ENCODE measurements at places on chromosomes 6 and 20.

GRCh38 chr6:164216839-164217238, 802.3 kb downstream of the QKI start:
- no peak for DNase-seq

DNA sequence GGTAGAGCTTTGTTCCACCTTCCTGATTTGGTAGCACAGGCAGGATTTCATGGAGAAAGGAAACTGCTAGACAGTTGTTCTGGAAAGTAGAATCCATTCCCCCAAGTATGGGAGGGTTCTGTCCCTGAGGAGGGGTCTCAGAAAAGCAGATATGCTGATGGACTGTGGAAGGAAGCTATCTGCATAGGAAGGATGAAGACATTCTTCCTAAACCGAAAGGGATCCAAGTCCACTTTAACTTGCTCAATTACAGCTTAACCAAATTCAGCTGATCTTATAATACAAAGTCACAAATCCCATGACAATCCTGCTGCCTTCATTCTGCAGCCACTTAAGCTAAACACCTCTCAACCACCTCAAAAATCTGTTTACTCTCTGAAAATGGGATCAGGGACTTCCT, 2.6 kb downstream of the MAN1A1 start:
- DNase-seq = no peak

GRCh38 chr6:26331218-26332073, 33.6 kb upstream of the BTN3A2 start:
- peak; percentile 76 for DNase-seq

- peak; percentile 31 for DNase-seq
Observed at GRCh38 chr6:130037207-130037811, 18.9 kb downstream of the L3MBTL3 start.

DNA sequence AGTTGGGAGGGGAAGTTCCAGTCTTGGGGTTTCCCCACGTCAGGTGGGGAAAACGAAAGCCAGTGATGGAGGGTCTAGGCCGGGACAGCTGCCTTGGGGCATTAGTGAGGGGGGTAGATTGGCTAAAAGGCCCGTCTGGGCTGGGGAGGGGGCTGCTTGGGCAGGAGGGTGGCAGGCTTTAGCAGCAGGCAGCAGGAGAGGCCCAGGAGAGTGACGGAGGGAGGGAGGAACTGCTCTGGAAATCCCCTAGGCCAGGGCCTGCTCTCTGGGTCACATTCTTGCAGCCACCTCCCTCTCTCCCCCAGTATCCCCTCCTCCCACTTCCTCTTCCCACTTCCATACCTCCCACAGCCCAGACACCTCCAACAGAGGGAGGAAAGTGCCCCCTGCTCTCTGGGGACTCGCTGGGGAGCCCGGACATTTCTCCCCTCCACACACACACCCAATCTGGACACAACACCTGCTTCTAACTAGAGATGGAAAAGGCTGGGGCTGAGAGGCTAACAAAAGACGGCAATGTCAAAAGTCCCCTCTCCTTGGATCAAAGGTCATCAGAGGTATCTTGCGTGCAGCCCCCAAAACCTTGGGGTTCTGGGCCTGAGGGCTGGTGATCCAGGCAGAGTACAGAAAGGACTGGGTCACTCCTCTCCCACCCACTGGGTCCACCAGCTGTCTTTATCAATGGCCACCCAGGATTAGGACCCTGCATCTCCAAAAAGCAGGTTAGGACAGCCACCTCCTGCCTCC, 1.8 kb downstream of the NFKBIE start:
- peak; percentile 78 for DNase-seq

DNA sequence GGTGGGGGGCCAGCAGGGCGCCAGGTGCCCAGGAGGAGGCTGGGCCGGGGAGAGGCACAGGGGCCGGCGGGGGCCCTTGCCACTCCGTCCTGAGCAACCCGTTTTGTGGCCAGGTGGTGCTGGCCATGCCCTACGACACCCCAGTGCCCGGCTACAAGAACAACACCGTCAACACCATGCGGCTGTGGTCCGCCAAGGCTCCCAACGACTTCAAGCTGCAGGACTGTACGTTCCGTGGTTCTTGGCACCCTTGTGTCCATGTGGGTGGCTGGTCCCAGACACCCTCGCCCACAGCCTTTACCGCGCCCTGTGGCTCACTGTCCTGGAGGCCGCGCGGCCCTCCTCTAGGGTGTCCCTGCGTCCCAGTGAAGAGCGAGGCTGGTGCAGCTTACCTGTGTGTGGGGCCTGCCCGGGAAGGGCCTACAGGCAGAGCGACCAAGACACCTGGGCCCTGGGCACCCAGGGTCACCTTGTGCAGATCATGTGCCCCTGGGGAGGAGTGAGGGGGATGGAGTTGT, 28.7 kb downstream of the PYGB start:
- no peak for DNase-seq

- peak; percentile 89 for DNase-seq
Observed at GRCh38 chr6:158686791-158687381, 37.0 kb downstream of the SYTL3 start.

DNA sequence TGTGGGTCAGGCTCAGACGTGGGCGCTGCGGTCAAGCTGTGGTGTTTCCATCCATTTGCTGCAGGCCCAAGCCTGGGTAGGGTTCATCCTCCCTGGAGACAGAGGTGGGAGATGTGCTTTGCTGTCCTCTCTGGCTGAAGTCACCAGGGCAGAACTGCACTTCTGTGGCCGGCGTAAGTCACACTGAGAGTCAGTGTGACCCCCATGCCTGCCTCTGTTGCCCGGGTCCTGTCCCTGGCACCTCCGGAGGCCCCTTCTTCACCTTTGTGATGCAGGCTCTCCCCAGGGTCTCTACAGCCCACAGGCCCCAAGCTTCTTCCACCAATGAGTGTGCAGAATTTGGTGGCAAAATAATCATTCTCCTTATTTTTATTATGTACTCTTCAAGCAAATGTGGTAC, 53.8 kb upstream of the DACT2 start:
- DNase-seq = no peak

- DNase-seq = no peak
Observed at GRCh38 chr20:55255016-55255415, 750.3 kb downstream of the CBLN4 start.

DNA sequence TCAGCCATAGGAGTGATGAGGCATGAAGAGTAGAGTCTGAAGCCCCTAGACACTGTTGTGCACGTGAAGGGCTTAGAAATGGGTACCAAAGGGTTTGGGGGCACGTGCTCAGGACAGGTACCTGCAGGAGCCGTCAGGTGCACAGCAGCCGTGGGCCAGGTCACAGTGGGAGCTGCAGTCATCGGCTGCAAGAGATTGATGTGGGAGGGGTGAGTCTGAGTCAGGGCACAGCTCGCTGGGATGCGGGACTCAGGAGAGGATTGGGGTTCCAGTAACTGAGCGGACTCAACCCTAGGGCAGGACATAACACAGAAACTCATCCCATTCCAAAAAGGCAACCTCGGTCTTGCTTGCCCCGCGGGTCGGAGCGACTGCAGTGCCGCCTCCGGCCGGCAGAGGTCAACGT, 1.1 kb downstream of the DLK2 start:
- peak; percentile 70 for DNase-seq

DNA sequence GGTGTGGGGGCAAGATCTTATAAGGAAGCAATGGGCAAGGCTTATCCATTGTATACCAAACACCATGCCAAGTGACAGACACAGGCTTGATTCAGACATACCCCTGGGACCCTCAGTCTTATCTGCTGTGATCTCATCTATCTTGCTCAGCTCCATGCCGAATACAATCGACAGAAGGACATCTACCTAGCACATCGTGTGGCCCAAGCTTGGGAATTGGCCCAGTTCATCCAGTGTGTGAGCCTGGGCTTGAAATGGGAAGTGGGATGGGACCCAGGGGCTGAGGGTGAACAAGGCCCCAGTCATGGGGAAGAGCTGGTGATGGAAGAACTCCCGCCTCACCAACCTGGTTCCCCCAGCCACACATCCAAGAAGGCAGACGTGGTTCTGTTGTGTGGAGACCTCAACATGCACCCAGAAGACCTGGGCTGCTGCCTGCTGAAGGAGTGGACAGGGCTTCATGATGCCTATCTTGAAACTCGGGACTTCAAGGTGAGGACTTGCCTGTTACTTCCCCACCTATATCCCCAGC, 1.9 kb downstream of the SMPD2 start:
- DNase-seq = no peak

DNA sequence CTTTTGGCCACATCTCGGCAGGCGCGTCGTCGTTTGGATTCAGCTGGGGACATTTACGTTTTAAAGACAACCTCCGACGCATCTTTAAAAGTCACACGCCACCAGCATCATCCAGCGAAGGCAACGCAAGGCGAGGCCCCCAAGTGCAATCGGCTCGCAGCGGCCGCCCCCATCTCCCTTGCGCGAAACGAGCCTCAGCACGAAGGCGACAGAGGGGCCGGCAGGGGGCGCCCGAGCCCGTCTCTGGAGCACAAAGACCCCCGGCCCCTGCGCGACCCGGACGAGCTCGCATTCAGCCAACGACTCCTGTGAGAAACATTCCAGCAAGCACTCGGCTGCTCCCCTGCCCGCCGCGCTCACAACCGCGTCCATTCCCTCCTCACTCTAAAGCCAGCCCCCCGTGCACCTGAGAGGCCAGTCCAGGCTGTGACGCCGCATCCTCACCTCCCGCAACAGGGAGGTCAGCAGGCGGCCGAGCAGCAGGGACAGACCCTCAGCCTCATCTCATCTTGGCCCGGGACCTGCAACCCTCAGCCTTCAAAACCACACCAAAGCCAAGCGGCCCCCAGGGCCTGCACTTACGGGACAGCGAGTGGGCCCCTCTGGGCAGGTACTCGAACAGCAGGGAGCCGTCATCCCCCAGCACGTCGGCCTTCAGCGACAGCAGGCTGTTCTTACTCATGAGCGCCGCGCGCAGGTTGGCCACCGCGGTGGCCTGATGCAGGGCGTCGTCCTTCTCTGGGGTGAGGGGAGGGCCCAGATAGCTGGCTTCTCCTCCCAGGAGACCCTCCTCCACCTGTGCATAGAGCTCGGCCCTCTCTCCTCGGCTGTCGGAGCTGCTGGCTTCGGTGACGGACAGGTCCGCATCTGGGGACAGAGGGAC, 35.8 kb downstream of the SLC2A4RG start:
- peak; percentile 24 for DNase-seq

DNA sequence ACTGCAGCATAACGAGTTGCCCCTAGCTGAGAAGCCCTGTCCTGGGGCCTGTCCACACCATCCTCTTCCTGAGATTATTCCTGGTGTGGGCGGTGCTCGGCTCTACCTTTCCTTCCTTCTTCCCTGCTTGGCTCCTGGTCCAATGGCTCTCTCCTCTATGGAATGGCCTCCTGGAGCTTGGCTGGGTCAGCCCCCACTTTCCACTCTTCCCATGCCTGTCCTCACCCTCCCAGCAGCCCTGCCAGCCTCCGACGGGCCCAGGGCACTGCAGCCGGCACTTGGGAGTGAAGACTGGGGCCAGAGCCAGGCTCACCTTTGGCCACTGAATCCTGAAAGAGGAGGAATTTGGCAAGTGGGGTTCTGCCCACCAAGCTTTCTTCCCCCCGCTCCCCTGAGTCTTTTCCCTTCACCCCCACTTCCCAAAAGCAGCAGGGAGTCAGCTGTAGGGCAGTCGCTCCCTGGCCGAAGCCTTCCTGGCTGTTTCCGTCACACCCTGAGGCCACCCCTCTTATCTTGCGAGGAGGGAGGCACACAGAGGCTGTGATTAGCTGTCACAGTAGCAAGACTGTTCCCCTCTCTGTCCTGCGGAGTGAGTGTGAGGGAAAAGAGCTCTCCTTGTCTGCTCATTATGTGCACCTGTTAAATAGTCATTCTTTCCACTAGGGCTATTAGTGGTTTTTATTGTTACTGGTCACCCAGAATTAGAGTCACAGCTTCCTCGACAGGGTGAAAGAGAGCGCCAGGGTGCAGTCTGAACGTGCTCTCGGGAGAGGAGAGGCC, 6.3 kb upstream of the CDSN start:
- DNase-seq = no peak

DNA sequence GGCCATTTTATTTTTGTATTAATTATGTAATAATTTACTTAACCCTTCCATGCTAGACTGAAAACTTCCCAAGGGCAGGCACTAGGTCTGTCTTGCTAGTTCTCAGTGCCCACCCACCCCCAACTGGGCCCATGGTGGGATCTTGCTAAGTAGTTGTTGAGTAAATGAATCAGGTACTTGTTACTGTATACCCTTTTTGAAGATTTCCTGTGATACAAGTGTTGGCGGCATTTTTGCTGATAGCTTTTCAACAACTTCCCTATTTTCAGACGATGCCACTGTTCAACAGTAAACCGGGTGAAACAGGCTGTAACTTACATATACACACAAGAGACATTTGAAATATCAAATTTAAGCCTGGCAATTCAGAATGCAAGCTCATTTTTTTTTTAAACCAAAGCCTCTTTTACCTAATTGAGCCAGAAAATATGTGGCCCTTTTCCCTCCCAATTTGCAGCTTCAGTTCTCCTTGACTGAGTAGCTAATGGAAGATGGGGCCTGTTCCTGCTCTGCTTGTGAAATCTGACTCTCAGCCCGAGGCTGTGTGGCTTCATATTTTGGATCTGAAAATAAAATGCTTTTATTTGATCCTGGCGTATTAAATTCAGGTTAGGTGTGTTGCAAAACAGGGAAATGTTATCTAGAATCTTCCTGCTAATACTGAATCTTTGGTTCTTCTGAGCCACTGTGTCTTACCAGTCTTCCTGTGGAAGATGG, 288.3 kb downstream of the NRN1 start:
- DNase-seq = no peak

DNA sequence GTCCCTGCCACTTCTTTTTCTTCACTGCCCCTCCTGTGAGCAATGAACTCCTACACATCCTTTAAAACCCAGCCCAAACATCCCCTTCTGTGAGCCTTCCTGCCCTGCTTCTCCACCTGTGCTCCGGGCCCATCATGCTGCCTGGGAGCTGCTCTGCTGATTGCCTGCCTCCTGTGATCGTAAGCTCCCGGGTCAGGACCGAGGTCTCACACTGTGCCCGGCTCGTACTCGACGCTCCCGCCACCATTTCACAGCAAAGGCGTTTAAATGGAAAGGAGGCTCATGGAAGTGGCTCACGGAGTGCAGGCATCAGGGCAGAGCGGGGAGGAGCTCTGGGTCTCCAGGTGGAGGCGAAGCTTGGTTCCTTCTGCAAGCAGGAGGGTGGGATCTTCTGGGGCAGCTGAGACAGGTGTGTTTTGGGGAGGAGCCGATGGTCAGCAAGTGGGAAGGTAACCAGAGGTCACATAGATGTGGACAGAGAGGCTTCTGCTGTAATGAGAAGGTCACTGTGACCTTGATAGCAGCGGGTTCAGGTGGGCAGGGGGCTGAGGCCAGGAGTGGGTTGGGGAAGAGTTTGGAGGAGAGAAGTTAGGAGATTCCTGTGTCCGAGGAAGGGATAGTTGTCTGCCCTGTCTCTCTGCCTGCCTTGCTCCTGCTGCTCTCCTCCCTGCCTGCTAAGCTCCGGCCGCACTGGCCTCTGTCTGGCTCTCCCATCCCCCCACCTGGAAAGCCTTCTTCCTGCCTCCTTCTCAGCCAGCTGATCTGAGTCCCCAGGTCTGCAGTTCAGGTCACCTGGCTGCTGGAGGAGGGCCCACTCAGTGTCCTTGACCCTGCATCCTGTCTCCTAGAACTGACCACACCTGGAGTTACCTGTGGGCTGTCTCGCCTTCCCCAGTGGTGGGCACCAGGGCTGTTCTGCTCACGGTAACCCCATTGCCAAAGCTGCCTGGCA, 52.7 kb upstream of the FRMD1 start:
- DNase-seq = no peak

GRCh38 chr6:1215023-1215422, 96.9 kb upstream of the FOXQ1 start:
- DNase-seq = no peak

GRCh38 chr20:49587111-49587570, 19.2 kb upstream of the PTGIS start:
- no peak for DNase-seq
